NCI-H1048 (cell line): ENCODE measurements at places on chromosomes 4 and X.

- DNase-seq = no peak
Observed at GRCh38 chrX:153922932-153923857, 2.9 kb downstream of the ARHGAP4 start.

GRCh38 chr4:17020451-17020850 lies 122.0 kb upstream of the LDB2 start:
- DNase-seq = no peak

DNA sequence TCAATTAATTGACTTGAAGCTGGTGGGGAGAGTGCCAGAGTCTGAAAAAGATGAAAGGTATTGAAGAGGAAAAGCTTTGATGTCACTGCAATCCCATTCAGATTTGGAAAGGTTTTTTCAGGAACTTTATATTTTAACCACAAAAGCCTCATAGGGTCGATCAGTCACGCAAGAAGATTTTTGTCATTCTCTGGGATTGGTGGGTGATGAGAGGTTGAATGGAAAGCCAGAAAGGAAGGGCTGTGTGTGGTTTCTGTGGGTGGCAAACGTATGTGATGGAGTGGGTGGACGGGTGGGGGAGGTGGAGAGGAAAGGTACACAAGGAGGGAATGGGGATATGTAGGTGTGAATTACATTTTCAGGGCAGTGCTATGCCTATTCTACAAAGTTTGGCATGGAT lies 173.8 kb upstream of the SCML1 start:
- DNase-seq = no peak

GRCh38 chr4:2062808-2063524 lies 3.8 kb downstream of the NAT8L start:
- no peak for DNase-seq

GRCh38 chr4:33961761-33962160 lies 2282.6 kb downstream of the ARAP2 start:
- no peak for DNase-seq

- DNase-seq = no peak
Observed at GRCh38 chr4:997375-998071, 4.3 kb upstream of the SLC26A1 start.
